ENCODE measurements at places on chromosomes 3 and 15.

- DNase-seq = no peak
Observed at GRCh38 chr3:170132335-170132734, 49.2 kb downstream of the PHC3 start.

GRCh38 chr3:39107388-39108199 lies at the start of the genes GORASP1 and TTC21A:
Gene GORASP1, minus strand, starts transcription at chr3:39107627. Its CDS starts 86 bp downstream, at chr3:39107541.
Gene TTC21A, plus strand, starts transcription at chr3:39107680. Its CDS starts 158 bp downstream, at chr3:39107838.
- DNase-seq = peak; percentile 59

DNA sequence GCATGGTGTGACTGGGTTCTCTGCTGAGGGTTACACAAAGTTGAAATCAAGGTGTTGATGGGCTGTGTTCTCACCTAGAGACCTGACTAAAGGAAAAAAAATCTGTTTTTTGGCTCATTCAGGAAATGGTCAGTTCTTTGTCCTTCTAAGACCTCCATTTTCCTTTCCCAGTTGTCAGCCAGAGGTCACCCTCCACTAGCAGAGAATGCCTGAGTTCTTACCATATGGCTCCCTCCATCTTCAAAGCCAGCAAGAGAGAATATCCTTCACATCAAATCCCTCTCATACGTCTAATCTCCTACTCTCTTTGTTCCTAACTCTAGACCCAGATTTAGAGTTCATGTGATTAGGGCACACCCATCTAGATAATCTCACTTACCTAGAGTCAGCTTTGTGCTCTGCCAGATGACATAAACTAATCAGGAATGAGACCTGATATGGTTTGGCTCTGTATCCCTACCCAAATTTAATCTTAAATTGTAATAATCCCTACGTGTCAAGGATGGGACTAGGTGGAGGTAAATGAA lies 19.4 kb downstream of the ANKRD28 start:
- DNase-seq = no peak

- DNase-seq = no peak
Observed at GRCh38 chr3:138946663-138947494, at the start of the genes FOXL2 and FOXL2NB. Gene FOXL2, minus strand, starts transcription at chr3:138947137. Its CDS starts 415 bp downstream, at chr3:138946722. Gene FOXL2NB, plus strand, starts transcription at chr3:138947217. Its CDS starts 148 bp downstream, at chr3:138947365.

GRCh38 chr3:151200586-151200985 lies 2.4 kb downstream of the GPR171 start:
- no peak for DNase-seq

GRCh38 chr3:177899275-177900067 lies 636.8 kb upstream of the KCNMB2 start:
- no peak for DNase-seq

DNA sequence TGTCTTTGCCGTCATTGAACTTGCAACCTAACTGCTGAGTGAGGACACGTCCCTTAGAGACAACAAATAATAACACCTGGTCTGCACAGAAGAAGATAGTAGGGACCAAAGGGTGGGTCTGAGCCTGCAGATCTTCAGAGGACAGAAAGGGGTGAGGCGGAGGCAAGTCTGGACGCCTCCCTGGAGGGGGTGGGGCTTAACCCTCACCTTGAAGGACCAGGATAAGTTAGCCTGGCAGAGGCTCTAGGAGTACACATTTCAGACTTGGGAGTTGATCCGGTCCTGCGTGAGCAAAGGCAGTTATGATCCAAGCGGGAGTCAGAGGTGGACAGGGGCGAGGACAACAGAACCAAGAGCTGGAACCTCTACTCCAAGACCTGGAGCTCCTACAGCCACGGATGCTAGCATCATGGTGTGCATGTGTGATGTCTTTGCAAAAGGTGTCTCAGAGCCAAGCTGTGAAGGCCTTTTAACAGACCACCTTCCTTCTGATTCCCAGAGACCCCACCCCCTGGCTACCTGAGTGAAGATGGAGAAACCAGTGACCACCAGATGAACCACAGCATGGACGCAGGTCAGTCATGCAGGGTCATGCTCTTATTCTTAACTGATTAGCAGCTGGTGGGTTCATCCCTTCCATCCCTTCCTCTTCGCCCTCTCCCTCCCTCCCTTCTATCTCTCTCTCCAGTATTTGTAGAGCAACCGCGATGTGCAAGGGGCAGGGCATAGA lies 88.0 kb downstream of the AAGAB start:
- no peak for DNase-seq

DNA sequence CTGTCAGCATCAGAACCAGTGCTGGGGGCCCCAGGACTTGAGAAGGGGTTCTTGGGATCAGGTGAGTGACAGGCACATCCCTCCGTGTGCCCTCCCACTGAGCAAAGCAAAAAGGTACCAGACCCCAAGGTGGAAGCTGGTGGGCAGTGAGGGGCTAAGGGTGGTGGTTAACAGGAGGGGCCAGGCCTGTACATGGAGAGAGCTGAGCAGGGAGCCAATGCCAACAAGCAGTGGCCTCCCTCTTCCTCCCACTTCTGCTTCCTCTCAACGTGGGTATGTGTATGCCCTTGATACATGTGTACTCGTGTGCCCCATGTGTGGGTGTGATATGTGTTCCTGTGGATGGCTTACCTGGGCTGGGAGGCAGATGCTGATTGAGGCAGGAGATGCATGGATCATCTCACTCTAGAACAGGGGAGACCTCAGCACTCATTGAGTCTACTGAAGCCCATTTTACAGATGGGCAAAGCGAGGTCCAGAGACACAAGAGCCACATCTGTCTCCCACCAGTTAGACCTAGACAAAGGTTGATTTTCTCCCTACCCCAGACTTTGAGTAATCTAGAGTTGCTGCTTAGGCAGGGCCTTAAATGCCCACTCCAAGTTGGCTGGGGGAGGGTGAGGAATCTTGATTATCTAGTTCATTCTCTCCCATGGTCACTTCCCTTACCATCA lies 945 bp downstream of the VIPR1 start:
- DNase-seq = no peak

GRCh38 chr15:53454843-53455721 lies 304.4 kb downstream of the WDR72 start:
- DNase-seq = no peak

DNA sequence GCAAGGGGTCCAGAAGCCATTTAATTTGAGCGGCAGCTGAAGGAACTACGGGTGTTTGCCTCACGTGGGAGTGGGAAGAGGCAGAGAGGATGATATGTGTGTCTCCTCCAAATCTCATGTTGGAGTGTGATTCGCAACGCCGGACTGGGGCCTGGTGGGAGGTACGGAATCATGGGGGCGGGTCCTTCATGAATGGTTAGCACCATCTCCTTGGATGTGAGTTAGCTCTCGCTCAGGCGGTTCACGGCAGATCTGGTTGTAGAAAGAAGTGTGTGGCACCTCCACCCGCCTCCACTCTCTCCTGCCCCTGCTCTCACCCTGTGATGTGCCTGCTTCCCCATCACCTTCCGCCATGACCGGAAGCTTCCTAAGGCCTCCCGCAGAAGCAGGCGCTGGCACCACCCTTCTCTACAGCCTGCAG lies 25.4 kb downstream of the XXYLT1 start:
- DNase-seq = no peak

GRCh38 chr3:122787872-122788271 lies 5.8 kb downstream of the HSPBAP1 start:
- DNase-seq = no peak

- no peak for DNase-seq
Observed at GRCh38 chr3:18847583-18848197, 300.6 kb upstream of the KCNH8 start.

DNA sequence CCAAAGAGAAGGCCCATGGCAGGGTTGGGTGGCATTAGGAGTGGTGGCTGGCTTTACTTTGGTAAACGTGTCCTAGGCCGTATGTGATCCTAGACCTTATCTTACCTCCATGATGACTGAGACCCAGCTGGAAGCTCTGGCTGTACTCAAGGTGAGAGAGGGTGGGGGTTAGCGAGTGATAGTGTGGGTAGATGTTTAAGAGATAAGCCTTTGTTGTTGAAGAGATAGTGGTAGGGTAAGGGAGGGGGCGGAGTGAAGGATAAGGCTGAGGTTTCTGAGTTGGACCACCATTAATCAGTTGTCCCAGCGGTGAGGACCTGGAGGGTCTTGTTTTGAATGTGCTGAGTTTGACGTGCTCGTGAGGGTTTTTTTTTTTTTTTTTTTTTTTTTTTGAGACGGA lies 61.5 kb upstream of the ULK4 start:
- DNase-seq = no peak

GRCh38 chr15:91555312-91555711 lies 298.2 kb upstream of the SLCO3A1 start:
- no peak for DNase-seq
